ENCODE measurements at places on chromosomes 3 and 15.

GRCh38 chr3:33636125-33636850 lies 81.8 kb downstream of the CLASP2 start:
- no peak for DNase-seq

DNA sequence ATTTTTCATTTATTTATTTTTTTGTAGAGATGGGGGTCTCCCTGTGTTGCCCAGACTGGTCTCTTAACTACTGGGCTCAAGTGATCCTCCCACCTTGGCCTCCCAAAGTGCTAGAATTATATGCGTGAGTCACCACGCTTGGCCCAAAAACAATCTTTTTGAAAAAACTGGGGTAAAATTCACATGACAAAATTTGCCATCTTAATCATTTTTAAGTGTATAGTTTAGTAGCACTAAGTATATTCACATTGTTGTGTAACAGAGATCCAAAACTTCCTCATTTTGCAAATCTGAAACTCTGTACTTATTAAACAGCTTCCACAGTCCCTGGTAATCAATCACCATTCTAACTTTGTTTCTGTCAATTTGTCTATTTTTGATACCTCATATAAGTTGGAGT lies 5.2 kb downstream of the SNX1 start:
- no peak for DNase-seq

GRCh38 chr3:126216416-126216815 lies 36.0 kb upstream of the ALDH1L1 start:
- DNase-seq: no peak

DNA sequence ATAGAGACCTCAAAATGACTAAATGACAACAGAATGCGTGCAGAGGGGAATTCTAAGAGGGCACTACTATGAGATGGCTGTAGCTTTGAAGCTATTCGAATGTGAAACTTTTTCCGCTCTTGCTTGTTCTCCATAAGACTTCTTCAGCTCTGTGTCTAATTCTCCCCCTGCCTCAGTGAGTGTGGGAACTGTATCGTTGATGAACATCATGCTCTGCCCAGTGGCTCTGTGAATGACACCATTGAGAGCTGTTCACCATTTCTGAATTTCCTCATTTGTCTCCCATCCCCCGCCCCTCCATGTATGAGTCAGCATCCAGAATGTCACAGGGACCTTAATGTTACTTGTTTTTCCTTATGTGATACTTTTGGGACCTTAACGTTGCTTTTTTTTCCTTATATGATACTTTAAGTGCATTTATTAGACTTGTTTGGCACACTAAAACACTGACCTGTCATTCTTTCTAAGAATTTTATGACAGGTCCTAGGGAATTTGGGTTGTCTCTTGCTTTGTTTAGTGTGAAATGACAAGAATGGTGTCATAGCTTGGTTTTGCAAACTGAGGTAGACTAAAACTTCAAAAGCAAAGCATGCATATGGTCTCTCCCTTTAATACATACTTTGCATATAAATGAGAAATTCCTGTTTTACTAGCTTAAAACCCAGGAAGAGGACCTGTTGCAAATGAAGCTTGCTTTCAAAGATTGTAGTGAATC lies 99.6 kb downstream of the FNDC3B start:
- no peak for DNase-seq

GRCh38 chr3:41405466-41405865 lies 206.2 kb downstream of the CTNNB1 start:
- DNase-seq: no peak
